Activated naive CD4-positive, alpha-beta T cell treated with Interleukin-2 at 50 U/mL for 16 hours (primary cell): ENCODE measurements at places on chromosomes 1 and 21.

GRCh38 chr1:180386745-180387367 lies 115.5 kb downstream of the ACBD6 start:
- DNase-seq, result no peak

DNA sequence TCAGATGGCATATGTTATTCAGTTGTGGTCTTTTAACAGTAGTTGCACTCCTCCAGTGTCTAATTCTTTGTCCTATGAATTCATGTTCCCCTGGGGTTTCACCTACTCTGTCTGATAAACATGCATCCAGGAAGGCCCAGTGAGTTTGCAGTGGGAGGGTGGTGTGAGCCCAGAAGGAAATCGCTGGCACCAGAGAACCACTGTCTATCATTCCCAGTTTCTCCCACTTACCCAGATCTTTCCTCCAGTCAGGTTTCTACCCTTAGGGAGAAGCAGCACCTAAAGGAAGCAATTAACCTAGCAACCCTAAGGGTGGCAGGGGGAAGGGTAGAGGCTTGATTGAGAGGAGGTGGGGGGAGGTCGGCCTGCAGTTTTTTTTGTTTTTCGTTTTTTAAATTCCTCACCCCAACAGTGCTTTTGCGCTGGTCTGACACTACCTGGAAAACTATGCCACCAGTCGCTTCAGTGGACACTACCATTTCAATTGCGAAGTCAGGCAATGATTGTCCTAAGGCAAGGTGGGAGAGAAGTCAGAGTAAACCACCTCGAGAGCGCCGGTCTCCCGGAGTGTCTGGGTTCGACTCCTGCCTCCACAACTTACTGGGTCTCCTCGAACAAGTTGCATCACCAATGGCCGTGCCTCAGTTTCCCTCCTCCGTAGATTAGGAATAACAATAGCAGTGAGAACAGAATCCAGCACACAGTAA lies 766 bp upstream of the SLC44A3 start:
- no peak for DNase-seq

DNA sequence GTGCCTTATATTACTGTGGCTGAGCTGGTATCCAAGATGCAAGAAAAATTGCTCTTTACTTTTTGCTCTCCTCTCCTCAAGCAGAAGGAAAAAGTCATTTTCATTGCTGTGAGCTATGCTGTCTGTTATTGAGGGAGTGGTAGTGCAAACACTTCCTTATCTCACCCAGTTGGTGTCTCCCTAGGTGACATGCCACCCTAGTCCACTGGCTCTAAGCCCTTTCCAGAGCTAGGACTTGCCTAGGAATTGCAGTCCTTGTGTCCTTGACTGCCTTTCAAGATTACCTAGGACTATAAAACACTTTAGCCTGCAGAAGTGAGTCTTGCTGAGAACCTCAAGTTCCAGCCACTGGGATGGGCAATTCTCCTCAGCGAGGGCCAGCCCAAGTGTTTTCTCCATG lies 458.3 kb downstream of the MRPL39 start:
- no peak for DNase-seq

DNA sequence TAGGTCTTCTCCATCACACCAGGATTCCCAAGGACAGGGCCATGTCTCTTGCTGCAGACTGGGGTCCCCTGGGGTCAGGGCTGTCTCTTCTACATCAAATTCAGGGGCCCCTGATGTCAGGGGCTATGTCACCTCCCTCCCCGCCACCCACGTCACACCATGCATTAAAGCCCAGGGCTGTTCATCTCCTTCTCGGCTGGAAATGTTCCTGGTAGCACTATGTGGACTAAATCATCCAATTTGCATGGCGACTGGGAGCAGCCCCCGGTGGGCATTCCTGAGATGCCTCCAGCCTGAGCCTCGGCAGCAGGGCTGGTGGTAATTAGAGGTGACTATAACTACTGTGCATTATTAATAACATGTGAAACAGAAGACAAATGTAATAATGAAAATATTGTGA lies 151.7 kb upstream of the HMGB4 start:
- DNase-seq, result no peak

DNA sequence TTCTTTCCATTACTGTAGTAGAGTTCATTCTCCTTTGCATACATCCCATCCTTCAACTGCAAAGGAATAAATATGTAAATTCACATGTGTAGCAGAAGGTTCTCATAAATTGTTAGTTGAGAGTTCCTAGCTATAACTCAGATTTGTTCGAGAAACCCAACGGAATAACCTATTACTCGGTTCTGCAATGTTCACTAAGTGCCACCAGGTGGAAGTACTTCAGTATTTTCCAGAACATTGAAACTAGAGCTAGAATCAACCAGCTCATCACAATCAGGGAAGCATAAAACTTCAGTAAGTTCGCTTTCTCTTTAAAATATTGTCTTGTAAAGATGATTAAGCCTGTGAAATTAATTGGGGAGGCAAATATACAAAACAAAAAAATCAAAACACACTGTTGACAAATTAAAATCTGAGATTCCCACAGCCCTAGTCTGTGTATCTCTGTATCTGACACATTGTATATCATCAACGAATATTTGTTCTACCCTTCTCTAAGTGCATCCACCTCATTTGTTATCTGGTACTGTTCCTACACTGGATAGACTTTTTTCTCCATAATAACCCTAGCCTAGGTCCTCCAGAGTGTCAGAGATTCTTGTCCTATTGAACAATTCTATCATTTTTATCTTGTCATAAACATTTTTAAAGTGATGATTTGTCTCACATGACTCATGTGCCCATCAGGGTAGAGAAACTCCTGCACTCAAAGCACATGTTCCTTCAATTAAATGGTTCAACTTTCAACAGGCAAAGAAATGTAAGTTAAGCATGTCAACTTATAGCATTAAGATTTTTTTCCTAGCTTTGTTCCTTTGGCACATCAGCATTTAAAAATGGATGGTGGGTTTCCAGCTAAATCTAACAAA lies 31.9 kb downstream of the MROH9 start:
- no peak for DNase-seq
